ENCODE measurements at places on chromosomes 2 and 18.

- DNase-seq = no peak
These were observed 5.3 kb upstream of the DSG2 start for GRCh38 chr18:31492671-31493070.

- no peak for DNase-seq
These were observed 270.8 kb upstream of the AGAP1 start for GRCh38 chr2:235223011-235223410.

- no peak for DNase-seq
These were observed 695.7 kb upstream of the POU3F3 start for GRCh38 chr2:104158191-104158590.

- no peak for DNase-seq
These were observed 139.4 kb downstream of the SMAD7 start for GRCh38 chr18:48811401-48811800.

DNA sequence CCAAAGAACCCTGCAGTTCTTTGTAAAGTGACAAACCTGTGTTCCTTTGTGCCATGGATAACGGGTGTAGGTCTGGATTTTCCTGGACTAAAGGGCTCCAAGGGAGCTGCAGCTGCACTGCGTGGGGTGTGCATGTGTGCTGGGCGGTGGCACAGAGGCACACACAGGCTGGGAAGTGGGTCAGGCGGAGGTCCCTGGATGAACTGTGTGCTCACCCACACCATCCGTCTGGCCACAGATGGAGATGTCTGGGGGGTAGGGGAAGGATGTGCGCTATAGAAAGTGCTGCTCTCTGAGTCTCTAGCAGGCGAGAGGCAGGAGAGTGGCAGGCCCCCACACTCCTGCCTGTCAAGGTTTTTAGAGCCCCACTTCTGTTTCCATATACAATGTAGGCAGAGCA, 137.2 kb downstream of the LOXHD1 start:
- no peak for DNase-seq

GRCh38 chr2:2834516-2835254, 503.6 kb upstream of the MYT1L start:
- no peak for DNase-seq

DNA sequence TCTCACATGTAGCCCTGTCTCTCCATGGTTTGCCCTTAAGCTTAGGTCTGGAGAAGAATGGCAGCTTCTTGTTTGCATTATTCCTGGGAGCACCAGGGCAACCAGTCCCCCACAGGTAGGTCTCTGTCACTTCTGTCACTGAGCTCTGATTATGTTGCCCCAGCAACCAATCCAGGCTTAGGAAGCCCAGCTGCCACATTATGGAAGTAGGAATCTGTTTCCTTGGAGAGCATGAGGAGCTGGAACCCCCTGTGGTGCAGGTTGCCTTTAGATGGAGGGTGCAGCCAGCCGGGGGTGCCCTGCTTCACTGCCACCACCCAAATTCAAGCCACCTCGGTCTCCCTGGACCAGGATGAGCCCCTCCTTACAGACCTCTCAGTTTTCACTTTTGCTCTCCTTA, 4.8 kb downstream of the RESP18 start:
- DNase-seq = no peak

DNA sequence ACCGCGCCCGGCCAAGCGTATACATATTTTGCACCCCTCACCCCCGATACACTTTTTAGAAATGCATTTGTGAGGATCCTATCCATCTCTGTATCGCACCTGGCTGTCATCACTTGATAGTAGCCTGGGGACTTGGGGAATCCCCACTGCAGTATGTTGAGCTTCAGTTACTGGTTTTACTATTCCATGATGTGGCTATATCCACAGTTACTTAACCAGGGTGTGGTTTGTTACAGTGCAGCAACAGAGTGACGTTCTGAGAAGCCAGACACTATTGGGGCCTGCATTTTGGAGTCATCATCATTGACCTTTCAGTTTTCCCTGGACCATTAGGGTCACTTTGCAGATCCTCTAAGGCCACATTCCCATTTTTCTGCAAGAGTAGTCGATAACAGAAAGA, 212.7 kb downstream of the AGAP1 start:
- no peak for DNase-seq

GRCh38 chr2:159550231-159550630, 66.1 kb downstream of the BAZ2B start:
- no peak for DNase-seq

GRCh38 chr18:23879544-23879943, 135.0 kb upstream of the TTC39C start:
- no peak for DNase-seq

DNA sequence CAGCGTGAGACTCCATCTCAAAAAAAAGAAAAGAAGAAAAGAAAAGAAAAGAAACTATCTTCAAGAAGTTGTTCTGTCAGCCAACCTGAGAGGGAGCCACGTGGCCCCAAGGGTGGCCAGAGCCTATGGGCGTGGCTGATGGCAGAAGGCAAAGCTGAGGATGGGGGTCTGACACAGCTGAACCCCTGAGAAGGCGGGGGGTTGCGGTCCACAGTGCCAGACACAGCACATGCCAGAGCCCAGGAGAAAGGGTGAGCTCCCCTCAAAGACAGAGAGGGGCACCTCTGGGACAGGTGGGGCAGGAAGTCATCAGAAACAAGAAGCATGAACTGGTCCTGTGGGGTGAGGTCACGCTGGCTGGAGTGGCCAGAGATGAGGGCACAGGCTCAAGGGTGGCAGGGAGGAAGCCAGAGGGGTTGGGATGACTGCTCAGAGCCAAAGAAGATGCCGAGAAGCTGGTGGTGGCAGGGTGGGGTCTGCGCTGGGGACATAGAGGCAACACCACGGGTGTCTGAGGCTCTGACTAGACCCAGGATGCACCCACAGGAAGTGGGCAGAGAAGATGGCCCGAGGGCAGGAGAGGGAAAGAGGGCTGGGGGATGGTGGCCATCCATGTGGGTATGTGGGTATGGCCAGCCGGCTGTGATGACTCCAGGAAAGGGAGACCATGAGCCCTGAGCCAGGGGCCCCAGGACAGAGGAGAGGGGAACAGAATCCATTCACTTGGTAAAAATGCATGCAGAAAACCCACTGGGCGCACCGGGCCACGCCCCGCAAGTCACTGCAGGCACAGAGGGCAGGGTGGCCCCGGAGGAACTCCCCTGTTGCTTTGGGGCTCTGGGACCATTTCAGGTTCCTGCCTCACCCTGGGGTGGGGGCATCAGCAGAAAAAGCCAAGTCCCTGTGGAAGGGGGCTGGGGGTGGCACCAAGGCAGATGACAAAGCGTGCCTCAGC, 8.4 kb downstream of the KIF1A start:
- no peak for DNase-seq

- DNase-seq = no peak
These were observed 42.6 kb downstream of the SCN7A start for GRCh38 chr2:166451468-166451867.

- DNase-seq = no peak
These were observed 879.8 kb upstream of the PIK3C3 start for GRCh38 chr18:41075212-41075611.

GRCh38 chr2:118689874-118690273, 157.6 kb downstream of the EN1 start:
- DNase-seq = no peak

- DNase-seq = no peak
These were observed 18.2 kb upstream of the ARL4C start for GRCh38 chr2:234514873-234515638.

DNA sequence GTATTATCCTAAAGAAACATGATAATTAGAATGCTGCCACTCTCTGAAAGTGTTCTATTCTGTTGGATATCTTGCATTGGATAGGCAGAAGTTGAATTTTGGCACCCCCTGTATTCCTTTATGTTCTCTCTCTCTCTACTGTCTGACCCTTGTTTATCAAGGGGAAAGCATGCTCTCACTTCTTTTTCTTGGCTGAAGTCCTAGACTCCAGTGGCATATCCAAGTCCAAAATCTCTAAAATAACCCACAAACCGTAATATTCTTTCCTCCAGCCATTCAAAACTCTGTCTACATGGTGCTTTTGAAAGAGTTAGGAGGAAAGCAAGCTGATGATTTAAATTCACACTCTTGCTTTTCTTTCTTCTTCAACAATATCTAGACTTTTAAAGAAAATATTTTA, 669.7 kb downstream of the TDRD15 start:
- no peak for DNase-seq

DNA sequence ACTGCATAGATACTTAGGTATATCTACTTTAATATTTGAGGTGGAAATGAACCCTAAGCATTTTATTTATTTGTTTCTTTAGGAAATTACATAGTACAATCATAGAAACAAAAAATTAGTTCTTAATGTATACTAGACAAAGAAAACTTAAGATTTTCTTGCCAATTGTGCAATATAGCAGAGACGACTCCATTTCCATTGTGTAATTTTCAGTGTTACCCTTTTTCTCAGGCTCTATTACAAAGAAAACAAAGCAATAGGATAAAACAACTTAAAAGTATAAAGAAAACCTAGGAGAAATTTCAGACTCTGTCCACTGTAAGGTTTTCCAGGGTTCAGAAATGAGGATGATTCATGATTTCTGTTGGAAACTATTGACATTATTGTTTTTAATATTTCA, 89.0 kb upstream of the SERTAD2 start:
- DNase-seq = no peak

DNA sequence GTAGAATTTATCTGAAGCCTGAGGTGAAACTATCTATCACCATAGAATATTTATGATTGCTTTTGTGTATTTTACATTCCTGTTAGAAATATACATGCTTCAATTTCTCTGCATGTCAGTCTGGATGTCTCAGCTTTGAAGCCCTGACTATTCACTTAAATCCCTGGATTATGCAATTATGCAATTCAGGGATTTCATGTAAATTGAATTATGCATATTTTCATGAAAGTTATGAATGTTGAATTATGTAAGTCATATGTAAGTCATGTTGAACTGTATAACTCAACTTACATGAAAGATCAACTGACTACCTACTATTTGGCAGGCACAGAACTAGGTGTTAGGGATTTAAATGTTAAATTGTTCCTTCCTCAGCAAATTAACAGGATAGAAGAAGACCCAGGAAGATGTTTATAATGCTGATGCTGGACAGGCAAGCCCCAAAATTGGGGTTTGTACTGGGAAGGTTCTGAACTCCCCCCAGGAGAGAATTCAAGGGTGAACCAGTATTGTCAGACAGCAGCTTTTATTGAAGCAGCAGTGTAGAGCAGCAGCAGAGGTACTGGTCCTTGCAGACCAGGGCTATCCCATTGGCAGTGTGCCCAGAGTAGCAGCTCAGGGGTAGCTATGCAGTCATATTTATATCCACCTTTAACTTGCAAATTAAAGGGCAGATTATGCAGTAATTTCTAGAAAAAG, 236.5 kb downstream of the ZNF804A start:
- DNase-seq = no peak

DNA sequence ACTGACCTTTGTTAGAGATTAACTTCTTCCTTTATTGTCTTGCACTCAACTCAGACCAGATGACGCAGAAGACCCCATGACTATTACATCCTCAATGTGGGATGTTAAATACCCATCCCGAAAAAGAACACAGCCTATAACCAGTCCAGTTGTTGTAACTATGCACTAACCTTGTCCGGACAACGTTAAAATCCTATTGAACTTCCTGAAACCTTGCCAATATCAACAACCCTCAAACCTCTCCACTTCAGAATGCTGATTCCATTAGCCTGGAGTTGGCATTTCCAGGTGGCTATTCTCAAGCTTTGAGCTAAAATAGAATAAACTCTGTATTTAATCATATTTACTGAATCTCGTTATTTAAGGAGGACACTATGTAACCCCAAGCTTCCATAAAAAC, 13.6 kb downstream of the NMS start:
- no peak for DNase-seq

DNA sequence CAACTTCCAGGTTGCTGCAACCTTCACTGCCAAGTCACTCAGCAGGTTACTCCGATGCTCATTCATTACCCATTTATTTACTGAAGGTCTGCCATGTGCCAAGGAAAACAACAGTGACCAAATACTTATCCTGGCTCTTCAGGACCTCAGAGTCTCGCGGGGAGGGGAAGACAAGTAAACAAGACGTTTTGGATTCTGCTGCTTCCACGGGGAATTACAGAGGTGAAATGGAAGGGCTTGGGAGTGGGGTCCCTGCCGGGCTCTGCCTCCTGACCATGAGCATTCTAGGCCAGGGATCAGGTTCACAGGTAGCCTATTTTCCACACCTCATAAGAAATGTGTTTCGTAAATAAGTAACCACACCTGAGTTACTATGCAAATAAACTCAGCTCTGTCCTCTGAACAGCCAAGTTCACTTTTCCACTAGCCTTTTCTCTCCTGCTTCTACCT, 68.1 kb downstream of the CLHC1 start:
- DNase-seq = no peak

- no peak for DNase-seq
These were observed 14.1 kb downstream of the PER2 start for GRCh38 chr2:238274152-238274865.

- no peak for DNase-seq
These were observed 37.2 kb downstream of the RELCH start for GRCh38 chr18:62224229-62224628.

GRCh38 chr2:228669690-228670089, 488.2 kb upstream of the SPHKAP start:
- no peak for DNase-seq

DNA sequence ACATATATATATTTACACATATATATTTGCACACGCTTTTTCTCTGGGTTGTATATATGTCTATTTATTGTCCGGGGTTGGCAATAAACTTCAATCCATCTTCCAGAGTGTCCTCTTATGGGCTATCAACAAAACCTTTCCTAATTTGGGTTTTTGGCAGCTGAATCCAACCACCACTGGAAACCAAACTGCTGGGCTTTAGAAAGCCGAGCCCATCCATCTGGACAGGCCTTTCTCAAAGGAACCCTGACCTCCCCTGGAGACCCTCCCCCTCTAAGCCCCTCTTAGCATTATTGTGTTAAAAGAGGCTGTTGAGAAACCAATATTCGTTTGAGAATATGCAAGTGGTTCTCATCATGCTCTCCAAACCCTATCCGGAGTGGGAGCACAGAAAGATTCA, 153.6 kb downstream of the NRP2 start:
- no peak for DNase-seq
